ENCODE measurements at places on chromosomes 16 and 17.

GRCh38 chr16:695355-696089 lies 5.3 kb upstream of the WDR24 start:
- DNase-seq: no peak

GRCh38 chr16:50519001-50519400 lies 29.2 kb upstream of the NKD1 start:
- no peak for DNase-seq

GRCh38 chr17:80962356-80963329 lies 29.0 kb upstream of the CHMP6 start:
- no peak for DNase-seq

- DNase-seq: no peak
Observed at GRCh38 chr16:85465328-85466303, 147.5 kb upstream of the GSE1 start.

- no peak for DNase-seq
Observed at GRCh38 chr17:33385133-33385532, 92.0 kb upstream of the ASIC2 start.

DNA sequence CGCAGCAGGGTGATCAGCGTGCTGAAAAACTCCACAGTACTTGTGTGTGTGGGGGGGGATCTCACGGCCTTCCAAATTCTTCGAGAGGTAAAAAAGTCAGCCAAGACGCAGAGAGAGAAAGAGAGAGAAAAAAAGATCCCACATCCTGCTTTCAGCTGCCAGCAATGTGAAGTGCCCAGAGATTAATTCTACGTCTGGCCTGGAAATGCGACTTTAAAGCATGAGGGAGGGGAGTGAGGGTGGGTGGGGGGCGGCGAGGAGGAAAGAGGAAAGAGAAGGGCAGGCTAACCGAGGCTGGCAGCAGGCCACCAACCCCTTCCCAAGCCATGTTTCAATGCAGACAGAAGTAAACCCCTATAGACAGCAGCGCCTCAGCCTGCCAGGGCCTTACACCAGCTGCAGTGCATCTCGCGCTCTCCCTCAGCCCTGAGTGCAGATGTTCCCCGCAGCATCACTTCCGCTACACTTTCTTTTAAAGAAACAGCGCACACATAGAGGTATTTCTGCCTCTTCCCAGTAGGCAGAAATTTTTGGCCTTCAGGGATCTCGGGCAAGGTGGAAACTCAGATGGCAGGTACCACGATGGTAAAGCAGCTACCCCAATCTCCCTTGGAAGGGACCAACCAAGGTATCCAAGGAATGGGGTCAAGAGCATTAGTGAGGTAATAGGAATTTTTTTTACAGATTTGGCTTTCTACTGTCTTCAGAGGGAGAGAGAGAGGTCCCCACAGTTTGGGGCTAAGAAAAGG lies 87.8 kb downstream of the SMG6 start:
- DNase-seq: no peak

- DNase-seq: no peak
Observed at GRCh38 chr17:29326023-29326813, 32.3 kb upstream of the NUFIP2 start.

DNA sequence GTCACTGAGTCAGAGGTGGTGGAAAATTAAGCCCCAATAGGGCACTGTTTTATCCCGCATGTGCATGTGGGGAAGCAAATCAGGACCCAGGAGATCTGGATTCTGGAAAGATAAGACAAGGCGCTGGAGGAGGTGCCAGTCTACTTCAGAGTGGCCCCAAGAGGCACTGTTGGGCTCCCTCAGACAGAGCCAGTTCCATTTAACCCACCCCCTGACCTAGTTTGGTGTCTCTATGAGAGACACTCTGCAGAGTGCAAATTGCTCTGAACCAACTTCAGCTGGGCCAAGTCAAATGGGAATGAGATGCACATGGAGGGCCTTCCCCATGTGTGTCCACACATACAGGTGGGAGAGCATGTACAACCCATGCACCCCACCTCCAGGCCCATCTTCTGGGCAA lies 71.1 kb upstream of the MED9 start:
- DNase-seq: no peak

DNA sequence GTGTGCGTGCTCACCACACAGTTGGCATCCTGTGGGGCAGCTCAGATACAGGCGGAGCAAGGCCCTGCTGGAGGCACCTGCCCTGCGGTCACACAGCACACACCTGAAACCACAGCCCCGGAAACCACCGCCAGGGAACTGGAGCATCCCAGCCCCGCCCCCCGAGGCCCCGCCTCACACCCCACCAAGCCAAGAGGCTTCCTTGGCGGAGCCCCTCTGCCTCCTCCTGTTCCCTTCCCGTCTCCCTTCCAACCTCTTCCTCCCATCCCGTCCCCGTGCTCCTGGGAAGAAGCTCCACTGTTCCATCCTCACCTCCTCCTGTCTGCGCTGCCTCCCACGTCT lies 205.5 kb downstream of the NTN1 start:
- no peak for DNase-seq

Data from keratinocyte (primary cell).